ENCODE measurements at places on chromosomes 7 and 10. TPM values are rescaled to one million over a fixed set of nuclear protein-coding genes. Genes with fewer than 3 reads are reported as not detected.

DNA sequence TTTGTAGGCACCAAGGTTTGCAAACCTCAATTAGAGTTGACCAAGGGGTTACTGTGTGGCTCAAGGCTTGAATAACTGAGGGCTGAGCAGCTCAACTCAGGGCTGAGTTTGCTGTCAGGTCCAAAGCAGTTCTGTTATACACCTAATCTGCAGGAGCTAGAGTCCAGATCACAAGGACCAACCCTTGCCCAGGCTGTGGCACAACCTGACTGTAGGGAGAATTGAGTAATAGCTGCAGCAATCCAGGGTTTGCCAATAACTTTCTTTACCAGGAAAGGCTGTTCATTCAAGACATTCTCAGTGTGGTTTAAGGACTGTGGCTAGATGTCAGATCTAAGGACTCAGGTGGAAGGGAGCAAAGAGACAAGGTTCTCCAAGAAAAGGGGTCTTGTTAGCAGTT is 115.6 kb upstream of the IMMP2L start:
- H3K4me3 ChIP-seq: no peak overlapping the region
- no peaks in the 10 kb centered on the region for H3K36me3 ChIP-seq
- H3K4me1 ChIP-seq: no peaks in the 10 kb centered on the region
- no peak overlapping the region for H3K27ac ChIP-seq

Gene SEMA4G
- total RNA-seq: 1.1 TPM

Gene TUBB8
- total RNA-seq: not detected

DNA sequence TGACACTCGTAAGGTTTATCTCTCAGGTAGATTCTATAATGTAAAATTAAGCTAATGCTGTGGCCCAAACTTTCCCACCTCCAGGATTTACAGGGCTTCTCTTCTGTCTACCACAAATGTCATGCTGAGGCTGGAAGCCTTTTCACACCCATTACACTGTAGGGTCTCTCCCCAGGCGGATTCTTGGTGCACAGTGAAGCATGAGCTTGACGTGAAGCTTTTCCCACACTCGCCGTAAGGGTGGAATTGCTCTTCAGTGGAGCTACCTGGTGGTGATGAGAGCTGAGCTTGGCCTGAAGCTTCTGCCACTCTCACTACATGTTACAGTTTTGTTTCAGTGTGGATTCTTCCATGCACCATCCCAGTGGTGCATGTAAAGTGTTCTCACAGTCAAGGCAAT is 11.4 kb downstream of the FAM200A start:
- no peaks in the 10 kb centered on the region for H3K27me3 ChIP-seq
- DNase-seq: no peak
- no peak overlapping the region for H3K27ac ChIP-seq
- no peaks in the 10 kb centered on the region for H3K4me1 ChIP-seq
- no peaks in the 10 kb centered on the region for H3K36me3 ChIP-seq

GRCh38 chr10:43665054-43665453 is 16.4 kb upstream of the ZNF32 start:
- no peak overlapping the region for H3K27ac ChIP-seq
- H3K4me1 ChIP-seq: no peaks in the 10 kb centered on the region
- no peaks in the 10 kb centered on the region for H3K36me3 ChIP-seq
- no peak for DNase-seq
- no peak overlapping the region for H3K4me3 ChIP-seq

DNA sequence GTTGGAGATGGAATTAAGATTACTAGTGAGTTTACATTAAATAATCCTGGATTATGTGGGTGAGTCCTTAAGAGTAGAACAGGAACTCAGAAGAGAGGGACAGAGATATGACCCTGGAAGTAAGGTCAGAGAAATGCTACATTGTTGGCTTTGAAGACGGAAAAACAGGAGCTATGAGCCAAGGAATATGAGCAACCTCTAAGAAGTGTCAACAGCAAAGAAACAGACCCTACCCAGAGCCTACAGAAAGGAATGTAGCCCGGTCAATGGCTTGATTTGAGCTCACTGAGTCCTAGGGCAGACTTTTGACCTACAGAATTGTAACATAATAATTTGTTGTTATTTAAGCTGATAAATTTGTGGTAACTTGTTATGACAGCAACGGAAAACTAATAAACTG is 304.9 kb downstream of the IPMK start:
- H3K27me3 ChIP-seq: no peaks in the 10 kb centered on the region
- no peaks in the 10 kb centered on the region for H3K4me1 ChIP-seq
- no peaks in the 10 kb centered on the region for H3K36me3 ChIP-seq
- no peak for DNase-seq

DNA sequence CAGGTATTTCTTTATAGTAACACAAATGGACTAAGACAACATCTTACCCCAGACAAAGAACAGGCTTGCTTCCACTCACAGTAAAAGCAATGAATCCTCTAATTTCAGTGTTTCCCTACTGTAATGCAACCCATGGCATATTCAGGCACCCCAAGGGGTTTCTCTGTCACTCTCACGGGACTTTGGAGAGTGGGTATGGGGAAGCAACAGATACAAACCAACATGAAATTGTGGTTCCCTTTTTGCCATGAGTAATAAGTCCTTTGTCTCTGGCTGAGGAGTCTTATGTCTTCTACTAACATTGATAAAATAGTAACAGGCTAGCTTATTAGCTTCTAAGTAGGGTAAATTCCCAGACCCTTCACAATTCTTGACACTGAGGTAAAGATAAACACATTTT is 51.4 kb upstream of the AOAH start:
- peaks cover 63% of the 10 kb centered on the region for H3K4me1 ChIP-seq
- DNase-seq: no peak
- H3K27me3 ChIP-seq: no peaks in the 10 kb centered on the region
- H3K36me3 ChIP-seq: no peaks in the 10 kb centered on the region

Gene CYP17A1
- total RNA-seq: not detected

DNA sequence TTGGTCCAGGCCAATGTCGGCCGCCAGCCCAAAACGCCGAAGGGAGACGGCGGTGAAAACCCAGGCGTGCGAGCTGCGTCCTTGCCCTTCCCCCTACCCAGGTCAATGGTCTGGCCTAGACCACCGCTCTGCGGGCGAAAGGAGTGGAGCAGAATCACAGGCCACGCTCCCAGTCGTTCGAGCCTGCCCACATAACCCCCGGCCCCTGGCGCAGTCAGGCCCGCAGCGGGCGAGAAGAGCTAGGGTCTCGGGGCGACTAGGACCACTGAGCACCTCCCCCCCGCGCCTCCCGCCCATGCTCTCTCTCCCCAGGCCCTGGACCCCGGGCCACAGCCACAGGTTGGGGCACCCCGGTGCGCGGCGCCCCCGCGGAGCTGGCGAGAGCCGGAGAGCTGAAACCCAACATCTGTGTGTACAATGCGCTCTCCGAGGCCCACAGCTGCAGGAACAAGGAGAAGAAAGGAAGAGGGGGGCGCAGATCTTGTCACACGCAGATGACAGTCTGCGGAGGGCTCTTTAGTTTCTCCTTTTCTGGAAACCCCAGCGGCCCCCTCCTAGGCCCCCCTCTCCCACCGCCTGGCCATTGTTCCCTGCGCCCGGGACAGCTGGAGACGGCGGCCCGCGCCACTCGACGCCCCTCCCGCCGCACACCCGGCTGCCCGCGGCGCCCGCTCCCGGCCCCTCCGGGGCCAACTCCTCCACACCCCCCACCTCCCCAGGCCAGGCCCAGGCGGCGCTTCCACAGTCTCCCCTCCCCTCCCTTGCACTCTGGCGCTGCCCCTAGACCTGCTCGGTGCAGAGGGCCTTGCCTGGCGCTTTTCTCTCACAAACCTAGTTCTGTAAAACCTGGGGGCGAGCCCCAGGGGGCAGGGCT is 355.0 kb downstream of the DNAJB6 start:
- peaks cover 25% of the 10 kb centered on the region for H3K4me1 ChIP-seq
- H3K4me3 ChIP-seq: no peak overlapping the region
- DNase-seq: no peak
- H3K36me3 ChIP-seq: no peaks in the 10 kb centered on the region
- H3K27me3 ChIP-seq: peaks cover 23% of the 10 kb centered on the region

DNA sequence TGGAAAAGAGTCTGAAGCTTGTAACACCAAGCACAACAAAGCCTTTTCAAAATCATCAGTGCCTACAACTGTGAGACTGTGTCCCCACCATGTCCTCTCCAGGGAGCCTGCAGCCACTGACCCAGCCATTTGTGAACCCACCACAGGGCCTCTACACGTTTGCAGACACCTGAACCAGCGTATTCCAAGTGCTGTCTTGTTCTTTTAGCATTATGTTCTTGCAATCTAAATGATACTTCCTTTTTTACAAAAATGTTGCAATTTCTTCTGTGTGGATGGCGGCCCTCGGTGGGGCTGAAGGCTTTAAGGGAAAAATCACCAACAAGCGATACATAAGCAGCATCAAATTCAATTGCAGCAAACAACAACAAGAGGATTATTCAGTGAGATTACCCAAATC is 403.2 kb upstream of the MGMT start:
- H3K4me1 ChIP-seq: peaks cover 10% of the 10 kb centered on the region
- H3K4me3 ChIP-seq: no peak overlapping the region
- DNase-seq: no peak
- no peaks in the 10 kb centered on the region for H3K27me3 ChIP-seq
- H3K27ac ChIP-seq: no peak overlapping the region

DNA sequence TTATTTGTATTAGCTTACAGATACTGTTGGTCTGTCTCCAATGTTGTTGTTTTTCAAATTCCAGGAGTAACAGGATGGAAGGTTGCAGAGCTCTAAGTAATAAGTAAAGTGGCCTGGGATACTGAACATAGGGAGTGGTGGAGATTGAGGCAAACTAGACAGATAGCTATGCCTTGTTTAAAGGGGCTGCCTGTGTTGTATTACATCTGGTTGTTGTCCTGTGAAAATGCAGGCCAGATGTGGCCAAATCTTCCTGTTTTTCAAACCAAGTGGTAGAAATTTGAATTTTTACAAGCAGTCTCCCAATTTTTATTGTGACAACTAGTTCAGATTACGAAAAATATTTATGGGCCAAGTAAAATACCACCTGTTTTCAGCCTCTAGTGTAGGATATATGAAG is 33.5 kb downstream of the BICC1 start:
- H3K4me3 ChIP-seq: no peak overlapping the region
- H3K36me3 ChIP-seq: no peaks in the 10 kb centered on the region
- no peak overlapping the region for H3K27ac ChIP-seq

- no peak for DNase-seq
- no peaks in the 10 kb centered on the region for H3K4me1 ChIP-seq
- no peaks in the 10 kb centered on the region for H3K36me3 ChIP-seq
- H3K27me3 ChIP-seq: no peaks in the 10 kb centered on the region
- no peak overlapping the region for H3K27ac ChIP-seq
These were observed 113.0 kb downstream of the COL28A1 start for GRCh38 chr7:7422641-7423040.

Gene TSPAN33
- 0.83 TPM for total RNA-seq
